Myometrial cell (primary cell): ENCODE measurements at places on chromosomes 5 and 9. TPM values are rescaled to one million over a fixed set of nuclear protein-coding genes. Genes with fewer than 3 reads are reported as not detected.

The DEPDC1B gene
- 9.5 and 11.9 TPM in 2 replicates for total RNA-seq

The TXNDC8 gene
- total RNA-seq = not detected in 2 replicates

The TAF1L gene
- not detected in 2 replicates for total RNA-seq

The VPS13A gene
- 8.9 and 17.0 TPM in 2 replicates for total RNA-seq

The IL31RA gene
- total RNA-seq = 1.1 and 2.3 TPM in 2 replicates

The NKD2 gene
- not detected in 2 replicates for total RNA-seq

The TSSK1B gene
- not detected in 2 replicates for total RNA-seq

The STING1 gene
- total RNA-seq = 43.0 and 48.2 TPM in 2 replicates

The JAK2 gene
- total RNA-seq = 3.7 and 6.2 TPM in 2 replicates

The OTULIN gene
- total RNA-seq = 6.1 and 25.0 TPM in 2 replicates

The ITK gene
- total RNA-seq = not detected in 2 replicates

The PFN3 gene
- total RNA-seq = not detected in 2 replicates

The ZDHHC12 gene
- 89.1 and 122 TPM in 2 replicates for total RNA-seq

The AJM1 gene
- total RNA-seq = 1.4 TPM in 1 of 2 replicates, not detected in the other

The FOXD4L6 gene
- not detected in 2 replicates for total RNA-seq

The OSMR gene
- 27.4 and 33.1 TPM in 2 replicates for total RNA-seq

The ADRB2 gene
- under 0.01 TPM in 1 of 2 replicates, not detected in the other for total RNA-seq

The NMUR2 gene
- not detected in 2 replicates for total RNA-seq
